ENCODE measurements at places on chromosomes 5 and 9.
A peak's percentile ranks its signal among the peaks of the same experiment; 100 is the strongest.

GRCh38 chr5:151751091-151751490, 7.3 kb downstream of the ATOX1 start:
- no peak for DNase-seq

GRCh38 chr5:149550594-149551226, 529 bp downstream of the CSNK1A1 start:
- peak; percentile 12 for DNase-seq

DNA sequence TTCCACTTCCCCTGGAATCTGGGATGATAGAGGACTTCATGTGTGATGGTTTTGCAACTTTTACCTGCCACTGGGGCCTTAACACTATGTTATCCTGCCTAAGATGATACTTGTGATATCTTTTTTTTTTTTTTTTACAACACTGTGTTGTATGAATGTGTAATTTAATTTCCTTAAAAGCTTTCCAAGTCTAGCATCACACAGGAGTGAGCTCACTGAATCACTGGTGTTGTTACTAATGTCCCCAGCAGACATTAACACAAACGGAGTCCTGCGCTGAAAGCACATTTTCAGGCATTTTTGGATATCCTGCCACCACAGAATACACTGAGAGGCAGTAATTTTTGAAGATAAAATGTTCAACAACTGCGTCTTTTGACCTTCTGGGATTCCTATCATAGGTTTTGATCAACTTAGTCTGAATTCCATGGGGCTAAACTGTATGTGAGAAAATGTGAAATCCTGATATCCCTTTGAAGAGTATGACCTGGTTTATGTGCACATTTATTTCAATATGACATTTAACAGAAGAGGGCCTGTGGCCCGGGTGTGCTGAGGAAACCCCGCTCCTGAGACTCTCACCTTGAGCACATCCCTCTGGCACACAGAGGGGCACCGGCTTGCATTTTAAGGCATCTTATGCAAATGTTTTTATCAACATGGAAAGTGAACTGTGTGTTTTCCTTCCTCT, 118.0 kb downstream of the FSTL4 start:
- no peak for DNase-seq

GRCh38 chr5:1291611-1292080, 3.2 kb downstream of the TERT start:
- DNase-seq: no peak

GRCh38 chr9:128190516-128191405, 611 bp downstream of the CIZ1 start:
- no peak for DNase-seq

DNA sequence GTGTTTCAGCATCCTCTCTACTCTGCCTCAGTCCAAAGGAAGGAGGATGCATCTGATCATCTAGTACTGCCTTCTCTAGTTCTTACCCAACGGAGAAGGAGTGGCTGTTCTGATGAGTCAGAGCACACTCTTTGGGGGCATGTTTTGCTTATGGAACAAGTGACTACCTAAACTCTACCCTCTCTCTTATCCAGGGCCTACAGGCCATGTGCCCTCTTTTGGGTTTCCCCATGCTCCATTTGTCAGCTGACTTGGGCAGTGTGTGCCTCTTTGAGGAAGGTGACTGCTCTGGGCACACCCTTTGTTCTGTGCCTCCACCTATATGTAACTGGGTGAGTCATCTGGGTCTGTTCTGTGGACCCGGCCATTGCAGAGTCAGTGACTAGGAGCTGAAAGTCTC, 89.6 kb upstream of the BNC2 start:
- no peak for DNase-seq

DNA sequence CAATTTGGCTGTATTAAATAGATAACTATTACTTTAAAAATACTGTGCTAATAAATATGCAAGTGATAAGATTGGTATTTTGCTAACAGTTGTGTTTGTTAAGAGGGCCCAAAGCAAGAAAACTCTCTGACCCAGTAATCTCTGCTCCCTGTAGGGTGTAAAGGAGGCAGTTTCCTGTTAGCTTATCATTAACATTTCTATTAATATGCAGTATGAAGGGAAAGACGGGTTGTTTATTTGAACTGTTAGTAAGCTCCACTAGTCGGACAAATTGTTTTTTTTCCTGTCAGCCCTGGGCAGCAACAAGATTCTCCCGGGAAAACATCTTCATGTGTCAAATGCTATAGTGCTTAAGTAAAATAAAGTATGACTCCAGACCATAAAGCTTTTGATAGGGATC, 35.6 kb downstream of the ERP44 start:
- no peak for DNase-seq

DNA sequence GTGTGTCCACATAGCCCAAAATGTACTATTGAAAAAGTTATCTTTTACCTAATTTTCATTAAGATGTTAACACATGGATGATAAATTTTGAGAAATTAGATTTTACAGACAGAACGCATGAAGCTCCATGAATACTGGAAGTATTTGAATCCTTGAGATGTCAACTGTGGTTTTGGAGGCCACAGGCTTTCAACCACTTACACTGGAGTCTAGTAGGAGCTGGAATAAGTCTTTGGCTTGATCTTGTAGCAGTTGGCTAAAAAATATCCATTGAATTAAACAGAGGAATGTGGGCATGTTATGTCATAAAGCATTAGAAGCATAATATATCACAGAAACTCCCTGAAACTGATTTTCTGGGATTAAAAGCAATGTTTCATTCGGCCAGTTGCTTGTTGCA, 52.9 kb downstream of the CAMK4 start:
- no peak for DNase-seq

DNA sequence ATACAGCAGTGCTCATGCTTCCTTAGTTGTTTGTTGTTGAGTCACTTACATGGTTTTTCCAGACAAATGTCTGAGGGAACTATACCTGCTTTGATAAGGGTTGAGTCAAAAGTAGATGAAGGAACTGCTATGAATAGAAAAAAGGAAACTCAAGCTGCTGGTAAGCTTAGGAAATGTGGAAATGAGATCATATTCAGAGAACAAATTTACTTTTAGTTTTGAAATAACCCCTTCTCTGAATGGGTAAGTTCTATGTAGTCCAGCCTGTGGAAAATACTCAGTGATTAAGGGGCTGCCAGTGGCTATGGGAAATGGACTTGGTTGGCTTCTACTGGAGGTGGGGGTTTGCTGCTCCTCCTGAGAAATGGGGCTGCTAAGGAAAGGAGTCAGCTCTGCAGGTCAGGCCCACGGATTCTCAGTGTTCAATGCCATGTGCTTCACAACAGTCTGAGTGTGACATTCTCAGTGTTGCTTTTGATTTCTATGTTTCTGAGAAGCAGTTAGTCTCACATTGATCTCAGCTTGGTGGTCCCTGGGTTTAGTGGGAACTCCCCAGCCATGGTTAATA, 47.7 kb upstream of the GLRX start:
- no peak for DNase-seq

DNA sequence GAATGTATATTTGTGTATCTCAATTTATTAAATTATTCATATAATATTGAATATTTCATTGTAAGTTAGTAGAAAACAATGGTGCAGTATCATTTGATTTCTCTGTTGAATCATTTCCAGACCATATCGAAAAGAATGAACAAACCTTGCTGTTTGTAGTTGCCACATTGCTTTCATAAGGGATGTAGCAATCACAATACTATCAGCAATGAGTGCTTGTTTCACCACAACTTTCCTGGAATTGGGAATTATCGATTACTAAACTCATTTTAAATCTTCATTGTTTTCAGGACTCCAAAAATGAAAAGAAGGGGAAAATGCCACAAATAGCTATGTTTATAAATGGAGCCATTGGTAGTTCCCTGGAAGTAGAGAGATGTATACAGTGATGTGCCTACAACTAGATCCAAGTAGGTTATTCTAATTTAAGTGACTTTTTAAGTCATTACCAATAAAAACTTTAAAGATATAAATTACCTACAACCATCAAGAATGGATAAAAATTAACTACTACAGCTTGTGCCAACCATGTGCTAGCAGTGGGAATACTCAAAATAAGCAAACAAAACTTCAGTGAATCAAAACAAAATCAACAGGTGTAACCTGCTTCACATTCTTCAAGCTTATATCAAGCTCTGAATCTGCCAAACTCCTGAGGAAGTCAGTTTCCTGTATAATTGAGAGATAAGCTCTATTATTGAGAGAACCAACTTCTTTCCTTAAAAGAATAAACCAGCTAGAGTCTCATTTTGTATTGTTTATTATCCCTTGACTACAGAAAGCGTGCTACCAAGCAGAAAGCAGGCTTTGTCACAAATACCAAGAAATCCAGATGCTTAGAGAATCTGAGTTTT, 358.6 kb downstream of the ADGRV1 start:
- no peak for DNase-seq

GRCh38 chr9:9913276-9913832, 699.4 kb downstream of the PTPRD start:
- DNase-seq: no peak

DNA sequence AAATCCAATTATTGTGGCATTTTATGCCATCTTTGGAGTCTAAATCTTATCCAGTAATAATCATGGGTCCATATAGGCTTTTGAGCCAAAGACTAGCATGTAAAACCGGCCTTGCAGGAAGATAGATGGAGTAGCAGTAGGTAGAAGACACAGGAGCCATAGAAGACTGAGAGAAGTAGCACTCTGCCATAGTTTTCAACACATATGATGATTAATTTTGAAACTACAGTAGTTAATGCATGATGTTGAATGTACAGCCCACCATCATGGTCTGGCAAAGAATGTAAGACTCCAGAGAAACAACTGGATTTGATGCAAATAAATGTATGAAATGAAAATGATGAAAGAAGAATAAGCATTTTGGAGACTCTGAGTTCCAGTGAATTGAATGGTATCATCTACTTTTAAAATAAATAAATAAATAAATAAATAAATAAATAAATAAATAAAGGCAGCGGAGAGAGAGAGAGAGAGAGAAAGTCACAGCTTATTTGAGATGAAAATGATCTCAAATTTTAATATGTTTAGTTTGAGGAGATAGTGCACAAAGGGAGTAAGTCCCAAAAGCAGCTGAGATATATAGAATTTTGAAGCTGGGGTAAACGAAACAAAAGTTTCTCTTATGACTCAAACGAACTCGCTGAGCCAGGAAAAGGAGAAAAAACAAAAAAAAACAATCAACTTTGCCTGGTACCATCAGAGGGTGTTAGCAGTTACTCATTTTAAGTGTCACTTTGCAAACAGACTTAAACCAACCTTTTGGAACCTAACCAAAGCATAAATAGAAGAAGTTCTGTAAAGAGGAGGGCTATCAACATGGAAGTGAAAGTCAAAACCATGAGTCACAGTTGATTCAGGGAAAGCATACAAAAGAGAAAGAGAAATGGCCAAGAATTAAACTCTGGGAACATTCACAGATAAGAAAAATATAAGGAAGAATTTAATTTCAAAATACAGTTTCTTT, 388.7 kb downstream of the CETN3 start:
- no peak for DNase-seq
